ENCODE measurements at places on chromosomes 7 and 10.

GRCh38 chr10:77501152-77501845 lies 136.3 kb downstream of the KCNMA1 start:
- DNase-seq, result peak; percentile 86

DNA sequence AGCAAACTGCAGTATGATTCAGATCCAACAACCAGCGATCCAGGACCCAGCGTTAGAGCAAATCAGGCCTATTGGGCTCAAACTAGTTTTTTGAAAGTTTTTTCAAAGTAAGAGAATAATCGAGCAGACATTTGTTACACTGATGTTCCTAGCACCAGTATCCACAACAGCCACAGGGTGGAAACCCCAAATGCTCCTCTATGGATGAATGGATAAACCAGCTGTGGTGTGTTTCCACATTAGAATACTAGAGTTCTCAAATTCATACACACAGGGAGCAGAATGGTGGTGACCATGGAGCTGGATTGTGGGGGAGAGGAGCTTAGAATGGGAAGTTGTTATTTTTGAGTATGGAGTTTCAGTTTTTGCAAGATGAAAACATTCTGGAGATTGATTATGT lies 60.7 kb downstream of the PDIA4 start:
- DNase-seq, result no peak

DNA sequence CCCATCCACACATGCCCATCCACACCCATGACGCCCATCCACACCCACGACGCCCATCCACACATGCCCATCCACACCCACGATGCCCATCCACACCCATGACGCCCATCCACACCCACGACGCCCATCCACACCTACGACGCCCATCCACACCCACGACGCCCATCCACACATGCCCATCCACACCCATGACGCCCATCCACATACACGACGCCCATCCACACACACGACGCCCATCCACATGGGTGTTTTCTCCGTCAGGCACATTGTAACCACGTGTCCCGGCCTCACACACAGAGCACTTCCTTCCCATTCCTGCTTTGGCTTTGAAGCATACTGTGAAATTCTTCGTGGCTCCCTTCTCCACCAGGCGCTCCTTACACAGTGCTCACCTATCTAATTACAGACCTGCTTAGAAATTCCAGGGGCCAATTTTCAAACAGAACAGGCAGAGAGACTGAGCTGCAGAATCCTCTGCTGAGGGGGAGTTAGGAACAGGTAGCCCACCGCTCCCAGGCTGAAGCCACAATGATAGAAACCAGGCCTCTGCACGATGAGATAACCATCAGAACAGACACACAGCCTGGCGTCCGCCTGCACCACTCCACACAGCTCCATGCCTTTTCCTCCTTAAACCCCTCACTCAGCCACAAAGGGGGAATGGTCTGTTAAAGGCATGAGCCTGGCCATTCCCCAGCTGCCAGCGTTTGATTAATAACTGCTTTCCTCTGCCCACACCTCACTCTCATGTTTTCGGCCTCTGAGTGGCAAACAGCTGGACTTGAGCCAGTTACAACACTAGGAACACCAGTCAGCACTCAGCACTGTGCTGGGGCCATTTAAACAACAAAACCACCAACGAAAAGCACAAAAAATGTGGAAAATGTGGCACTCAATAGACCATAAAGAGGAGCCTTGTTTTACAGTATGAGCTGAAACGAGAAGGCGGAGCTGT lies 501.6 kb downstream of the PTPRN2 start:
- no peak for DNase-seq

DNA sequence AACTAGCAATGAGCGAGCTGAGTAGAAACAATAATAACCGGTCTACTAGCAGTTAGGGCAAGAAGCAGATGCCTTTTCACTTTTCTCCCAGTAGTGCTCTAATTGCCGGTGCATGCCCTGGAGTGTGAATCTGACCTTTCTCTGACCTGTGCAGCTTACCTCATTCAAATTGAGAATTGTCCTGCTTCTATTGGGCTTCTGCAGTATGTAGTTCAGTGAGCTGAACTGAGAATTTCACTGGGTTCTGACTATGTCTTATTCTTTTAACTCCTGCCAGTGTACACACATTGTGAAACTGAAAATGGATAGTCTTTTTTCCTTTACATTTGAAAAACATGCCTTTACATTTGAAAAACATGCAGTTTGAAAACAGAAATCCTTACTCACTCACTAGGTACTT lies 157.9 kb upstream of the GRM3 start:
- no peak for DNase-seq

DNA sequence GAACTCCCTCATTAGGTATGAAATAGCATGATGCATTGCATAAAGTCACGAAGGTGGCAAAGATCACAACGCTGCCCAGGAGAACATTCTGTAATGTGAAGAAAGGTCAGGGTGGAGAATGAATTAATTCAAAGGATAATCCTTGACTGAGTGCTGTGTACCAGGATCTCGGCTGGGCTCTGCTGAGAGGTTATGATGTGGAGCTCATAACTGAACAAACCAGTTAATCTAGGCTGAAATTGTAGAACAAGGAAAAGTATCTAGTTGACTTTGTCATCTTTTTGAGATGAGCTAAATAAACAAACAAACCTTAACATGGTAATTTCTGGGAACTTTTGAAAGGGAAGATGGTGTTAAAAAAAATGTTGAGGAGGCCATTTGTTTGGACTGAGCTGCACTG lies 6.1 kb downstream of the MSMB start:
- DNase-seq, result no peak

DNA sequence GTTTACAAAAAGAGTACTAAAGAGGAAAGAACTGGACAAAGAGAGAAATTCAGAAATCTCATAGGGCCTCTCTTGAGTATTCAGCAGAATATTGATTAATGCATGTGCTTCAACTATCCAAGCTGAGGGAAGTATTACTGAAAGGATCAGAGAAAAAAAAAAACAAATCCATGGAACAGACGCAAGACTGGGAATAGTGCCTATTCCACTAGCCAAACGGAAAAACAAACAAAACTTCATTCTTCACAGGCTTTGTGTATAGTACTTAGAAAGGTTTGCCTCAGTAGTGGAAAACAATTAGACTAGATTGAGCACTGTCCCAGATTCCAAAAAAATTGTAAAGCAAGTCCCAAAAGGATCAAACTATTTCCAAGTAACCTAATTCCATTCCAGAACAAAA lies 106.2 kb downstream of the TFEC start:
- no peak for DNase-seq

GRCh38 chr10:1928606-1929005 lies 191.3 kb upstream of the ADARB2 start:
- no peak for DNase-seq

- DNase-seq, result peak; percentile 45
Measured at GRCh38 chr10:126124668-126125349, 228.4 kb downstream of the FANK1 start.

DNA sequence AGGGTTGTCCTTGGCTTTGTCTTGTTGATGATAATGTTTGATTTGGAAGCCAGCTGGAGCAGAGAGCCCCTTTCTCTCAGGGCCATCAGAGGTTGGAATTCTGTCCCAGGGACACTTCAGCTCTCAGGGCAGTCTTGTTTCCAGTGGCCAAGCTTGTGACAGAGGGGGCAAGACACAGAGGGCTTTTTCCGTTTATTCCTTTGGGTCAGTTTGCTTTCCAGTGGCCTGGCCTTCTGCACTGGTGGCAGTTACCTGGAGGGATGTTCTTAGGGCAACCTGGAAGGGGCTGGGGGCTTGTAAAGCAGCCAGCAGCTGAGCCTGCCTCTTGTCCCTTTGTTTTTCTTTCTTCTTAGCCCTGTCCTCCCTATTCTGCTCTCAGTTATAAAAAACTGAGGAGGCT lies 62.7 kb downstream of the MTURN start:
- DNase-seq, result no peak

- no peak for DNase-seq
Measured at GRCh38 chr7:154686305-154686704, 316.6 kb downstream of the PAXIP1 start.

DNA sequence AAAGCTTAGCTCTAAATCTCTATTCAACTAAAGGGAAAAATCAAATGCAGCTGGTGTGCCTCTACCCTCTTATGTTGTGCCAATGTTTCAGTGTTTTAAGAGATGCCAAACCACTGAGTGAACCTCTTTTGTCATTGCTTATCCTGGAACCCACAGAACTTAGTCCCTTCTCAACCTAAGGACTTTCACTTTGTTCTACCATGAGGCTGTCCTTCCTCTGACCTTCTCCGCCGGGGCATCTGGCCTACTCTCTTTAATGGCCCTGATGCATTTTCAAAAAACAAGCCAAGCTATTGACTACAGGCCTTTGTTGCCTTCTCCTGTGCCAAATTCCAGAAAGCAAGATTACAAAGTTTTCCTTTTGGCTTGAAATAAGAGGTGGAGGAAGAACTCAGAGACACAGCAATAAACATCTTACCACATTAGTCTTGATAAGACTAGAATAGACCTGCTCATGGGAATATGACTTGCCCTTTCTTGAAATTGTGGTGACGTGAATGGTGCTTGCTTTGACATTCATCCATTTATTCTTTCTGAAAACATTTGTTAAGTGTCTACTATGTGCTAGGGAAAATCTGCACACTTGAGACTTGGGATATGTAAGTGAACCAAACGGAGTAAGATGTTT lies 253.2 kb upstream of the SMIM30 start:
- DNase-seq, result peak; percentile 13

- DNase-seq, result no peak
Measured at GRCh38 chr10:46307281-46308112, 20.7 kb downstream of the ANTXRL start.

- DNase-seq, result no peak
Measured at GRCh38 chr10:108090476-108091215, 926.1 kb upstream of the SORCS1 start.

- DNase-seq, result no peak
Measured at GRCh38 chr10:62266611-62267010, 2.0 kb downstream of the RTKN2 start.

DNA sequence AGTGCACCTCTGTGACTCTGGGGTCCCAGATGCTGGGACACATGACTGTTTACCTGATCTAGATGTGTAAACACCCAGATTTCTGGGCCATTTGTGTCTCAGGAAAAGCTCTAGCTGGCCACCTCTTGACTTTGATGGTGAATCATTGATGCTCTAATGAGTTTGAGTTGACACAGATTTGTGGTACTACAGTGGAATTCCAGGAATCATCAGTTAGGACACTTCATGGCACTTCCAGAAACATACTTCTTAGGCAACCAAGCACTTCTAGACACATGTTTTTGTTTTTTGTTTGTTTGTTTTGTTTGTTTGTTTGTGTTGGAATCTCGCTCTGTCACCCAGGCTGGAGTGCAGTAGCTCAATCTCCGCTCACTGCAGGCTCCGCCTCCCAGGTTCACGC lies 302.2 kb upstream of the ZMIZ1 start:
- DNase-seq, result no peak

GRCh38 chr10:21048068-21048467 lies 151.0 kb upstream of the NEBL start:
- peak; percentile 47 for DNase-seq

GRCh38 chr7:8146788-8147413 lies 115.1 kb downstream of the ICA1 start:
- DNase-seq, result no peak

DNA sequence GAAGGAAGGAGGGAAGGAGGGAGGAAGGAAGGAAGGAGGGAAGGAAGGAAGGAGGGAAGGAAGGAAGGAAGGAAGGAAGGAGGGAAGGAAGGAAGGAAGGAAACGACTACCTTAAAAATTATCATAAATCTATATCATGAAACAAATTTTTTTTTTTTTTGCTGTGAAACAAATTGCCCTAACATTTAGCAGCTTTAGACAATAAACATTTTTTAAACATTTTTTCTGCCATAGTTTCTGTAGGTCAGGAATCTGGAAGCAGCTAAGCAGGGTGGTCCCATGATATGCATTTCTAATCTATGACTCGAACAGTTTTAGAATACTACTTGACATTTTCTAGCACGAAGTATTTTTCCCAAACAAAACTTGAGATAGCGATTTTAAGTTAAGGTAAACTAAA lies 42.9 kb upstream of the TSPAN13 start:
- no peak for DNase-seq

- no peak for DNase-seq
Measured at GRCh38 chr10:123558651-123559050, 107.5 kb upstream of the GPR26 start.

GRCh38 chr7:139088268-139088667 lies 21.3 kb downstream of the ZC3HAV1 start:
- DNase-seq, result no peak

- DNase-seq, result peak; percentile 92
Measured at GRCh38 chr7:82572195-82572880, 128.8 kb upstream of the CACNA2D1 start.

- DNase-seq, result no peak
Measured at GRCh38 chr7:157908006-157908782, 571.4 kb downstream of the DNAJB6 start.

- DNase-seq, result no peak
Measured at GRCh38 chr10:110355141-110355831, 50.6 kb upstream of the SMNDC1 start.

DNA sequence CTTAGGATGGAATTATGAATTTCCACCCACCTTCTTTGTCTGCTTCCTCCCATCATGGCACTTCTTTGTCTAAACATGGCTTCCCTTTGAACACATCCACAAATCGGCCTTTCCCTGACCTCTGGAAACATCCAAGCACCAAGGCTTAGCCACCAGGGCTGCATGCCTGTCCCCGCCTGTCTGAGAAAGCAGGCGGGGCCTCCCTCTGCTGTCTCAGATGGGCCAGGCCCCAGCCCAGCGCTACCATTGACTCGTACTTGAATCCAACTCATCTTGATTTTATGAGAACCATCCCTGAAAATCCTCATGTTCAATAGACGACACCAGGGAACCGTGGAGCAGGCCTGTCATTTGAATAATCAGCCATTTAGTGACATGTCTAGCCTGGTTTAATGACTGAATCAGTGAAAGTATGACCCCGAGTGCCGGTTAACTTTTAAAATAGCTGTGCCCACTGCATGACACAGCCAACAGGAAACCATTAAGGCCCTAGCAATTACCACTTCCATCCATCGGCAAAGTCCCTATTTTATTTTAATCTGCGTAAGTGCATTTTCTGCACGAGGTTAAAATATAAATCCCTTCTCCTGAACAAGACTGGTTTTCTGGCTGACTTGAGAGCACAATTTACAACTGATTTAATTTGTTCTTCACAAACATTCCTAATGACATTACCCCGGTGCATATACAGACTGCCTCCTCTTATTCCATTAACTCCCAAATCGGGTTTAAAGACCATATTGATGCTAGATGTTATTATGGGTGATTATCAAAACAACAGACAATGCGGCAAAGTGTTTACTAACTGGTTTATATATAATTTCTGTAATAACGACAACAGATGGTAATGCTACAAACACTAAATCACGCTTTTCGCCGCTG lies 194.7 kb downstream of the BUB3 start:
- no peak for DNase-seq

DNA sequence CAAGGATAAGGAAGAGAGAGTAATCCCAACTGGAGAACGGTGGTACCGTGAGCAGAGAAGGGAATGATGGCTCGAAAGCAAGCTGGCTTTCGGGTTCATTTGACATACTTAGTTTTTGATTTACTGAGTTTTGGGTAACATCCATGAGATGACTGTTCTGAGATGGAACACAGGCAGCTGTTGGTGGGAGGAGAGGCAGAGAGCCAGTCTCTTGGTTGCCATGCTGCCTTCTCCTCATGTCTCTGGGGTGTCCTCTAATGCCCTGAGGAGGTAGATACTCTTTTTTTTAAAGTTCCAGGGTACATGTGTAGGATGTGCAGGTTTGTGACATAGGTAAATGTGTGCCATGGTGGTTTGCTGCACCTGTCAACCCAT lies 76.4 kb upstream of the NRP1 start:
- DNase-seq, result no peak
